ENCODE measurements at places on chromosomes 7 and 10. TPM values are rescaled to one million over a fixed set of nuclear protein-coding genes. Genes with fewer than 3 reads are reported as not detected.

GRCh38 chr7:103065667-103066066 lies 8.9 kb downstream of the FBXL13 start:
- peak; percentile 64 for DNase-seq

GRCh38 chr10:86265236-86265894 lies 101.2 kb downstream of the GRID1 start:
- peak; percentile 31 for DNase-seq

GRCh38 chr10:103105462-103105861 lies 87.6 kb downstream of the NT5C2 start:
- DNase-seq: no peak

DNA sequence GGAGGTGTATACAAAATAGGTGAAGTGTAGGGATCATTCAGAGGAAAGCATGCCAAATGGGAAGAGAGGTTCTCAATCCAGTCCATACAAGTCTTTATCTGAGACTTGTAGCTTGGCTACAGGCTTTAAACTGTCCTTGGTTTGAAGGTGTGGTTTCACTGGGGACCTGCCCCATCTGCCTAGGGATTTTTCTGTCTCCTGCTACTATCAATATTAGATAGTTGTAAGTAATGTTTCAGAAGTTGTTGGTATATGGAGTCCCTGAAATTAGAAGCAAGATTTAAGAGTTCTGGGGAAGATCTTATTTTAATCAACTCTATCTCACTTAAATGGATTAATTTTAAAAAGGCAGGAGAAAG lies 100.9 kb downstream of the ANKRD7 start:
- no peak for DNase-seq

- DNase-seq: peak; percentile 26
These were observed 17.1 kb upstream of the ZNF488 start for GRCh38 chr10:47401210-47401609.

- no peak for DNase-seq
These were observed 50.3 kb upstream of the RSU1 start for GRCh38 chr10:16867556-16867955.

GRCh38 chr10:69217119-69217754 lies 2.9 kb upstream of the HKDC1 start:
- no peak for DNase-seq

DNA sequence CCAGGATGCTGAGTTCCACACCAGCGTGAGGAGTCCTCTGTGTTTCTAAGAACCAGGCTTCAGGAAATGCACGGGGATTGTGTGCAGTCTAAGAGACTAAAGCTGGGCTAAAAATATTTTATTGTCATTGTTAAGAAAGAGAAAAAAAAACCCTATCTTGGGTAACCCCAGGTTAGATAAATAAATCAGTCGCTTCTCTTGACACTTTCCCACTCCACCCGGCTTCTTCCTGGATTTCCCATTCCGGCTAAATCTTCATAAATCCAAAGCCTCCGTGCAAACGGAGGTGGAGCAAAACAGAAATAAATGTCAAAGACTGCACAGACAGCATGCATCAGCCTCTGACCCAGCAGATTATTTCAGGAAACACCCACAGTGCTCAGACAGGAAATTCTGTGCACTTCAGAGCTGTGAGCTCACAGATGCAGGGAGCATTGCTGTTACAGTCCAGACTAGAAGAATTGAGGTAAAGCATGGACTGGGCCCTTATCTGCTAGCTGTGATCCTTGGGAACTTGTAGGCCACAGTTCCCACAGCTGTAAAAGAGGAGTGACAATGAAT lies 44.8 kb upstream of the GRID1 start:
- peak; percentile 69 for DNase-seq

DNA sequence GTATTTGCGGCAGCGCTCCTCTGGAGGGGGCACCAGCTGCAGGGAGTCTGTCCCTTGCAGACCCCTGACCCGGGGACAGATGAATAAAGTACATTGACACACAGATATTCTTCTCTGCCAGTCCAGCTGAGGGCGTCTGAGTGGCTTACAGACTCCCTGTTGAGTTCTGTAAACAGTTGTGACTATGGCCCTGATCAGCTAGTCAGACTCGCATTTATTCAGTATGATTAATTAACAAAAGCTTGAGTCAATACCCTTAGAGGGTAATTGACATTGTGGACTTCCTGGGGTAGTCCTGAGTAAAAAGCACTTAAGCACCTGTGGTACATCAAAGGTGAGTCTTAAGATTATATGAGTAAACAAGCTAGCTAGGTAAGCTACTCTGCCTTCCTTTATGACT lies 21.0 kb downstream of the ANKRD30A start:
- DNase-seq: no peak

DNA sequence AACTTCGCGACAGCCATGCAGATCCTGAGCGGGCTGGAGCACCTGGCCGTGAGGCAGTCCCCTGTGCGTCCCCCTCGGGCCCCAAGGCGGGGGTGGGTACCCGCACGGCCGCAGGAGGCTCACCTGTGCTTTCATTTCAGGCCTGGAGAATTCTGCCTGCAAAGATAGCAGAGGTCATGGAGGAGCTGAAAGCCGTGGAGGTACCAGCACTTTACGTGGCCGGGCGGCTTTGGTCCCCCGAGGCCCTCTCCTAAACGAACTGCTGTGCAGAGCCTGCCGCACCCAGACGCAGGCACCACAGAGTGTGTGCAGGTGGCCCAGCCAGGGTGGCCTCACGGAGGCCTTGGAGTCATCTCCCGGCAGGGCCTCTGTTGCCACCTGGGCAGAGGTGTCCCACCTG lies 11.1 kb upstream of the UTF1 start:
- DNase-seq: no peak

DNA sequence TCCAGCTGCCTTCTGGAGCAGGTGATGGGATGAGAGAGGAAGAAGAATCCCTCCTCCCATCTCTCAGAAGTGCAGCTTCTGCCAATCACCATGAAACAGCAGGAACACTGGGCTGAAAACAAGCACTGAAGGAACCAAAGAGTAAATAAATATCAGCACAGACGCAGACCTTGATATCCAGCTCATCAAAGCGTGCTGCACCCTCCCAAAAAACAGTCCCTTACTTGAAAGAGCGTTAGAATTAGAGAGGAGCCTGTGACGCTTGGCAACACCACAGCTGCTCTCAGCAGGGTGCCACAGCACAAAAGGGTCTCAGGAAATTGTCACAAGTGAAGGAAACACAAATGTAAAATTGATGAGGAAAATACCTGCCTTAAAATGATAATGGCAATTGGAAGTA lies 39.5 kb downstream of the KLF6 start:
- peak; percentile 21 for DNase-seq

- DNase-seq: no peak
These were observed 84.9 kb upstream of the PRR15 start for GRCh38 chr7:29478687-29479240.

- DNase-seq: no peak
These were observed 468.7 kb downstream of the RPS24 start for GRCh38 chr10:78502210-78502936.

GRCh38 chr7:19118636-19119371 lies 1.4 kb upstream of the TWIST1 start:
- no peak for DNase-seq

DNA sequence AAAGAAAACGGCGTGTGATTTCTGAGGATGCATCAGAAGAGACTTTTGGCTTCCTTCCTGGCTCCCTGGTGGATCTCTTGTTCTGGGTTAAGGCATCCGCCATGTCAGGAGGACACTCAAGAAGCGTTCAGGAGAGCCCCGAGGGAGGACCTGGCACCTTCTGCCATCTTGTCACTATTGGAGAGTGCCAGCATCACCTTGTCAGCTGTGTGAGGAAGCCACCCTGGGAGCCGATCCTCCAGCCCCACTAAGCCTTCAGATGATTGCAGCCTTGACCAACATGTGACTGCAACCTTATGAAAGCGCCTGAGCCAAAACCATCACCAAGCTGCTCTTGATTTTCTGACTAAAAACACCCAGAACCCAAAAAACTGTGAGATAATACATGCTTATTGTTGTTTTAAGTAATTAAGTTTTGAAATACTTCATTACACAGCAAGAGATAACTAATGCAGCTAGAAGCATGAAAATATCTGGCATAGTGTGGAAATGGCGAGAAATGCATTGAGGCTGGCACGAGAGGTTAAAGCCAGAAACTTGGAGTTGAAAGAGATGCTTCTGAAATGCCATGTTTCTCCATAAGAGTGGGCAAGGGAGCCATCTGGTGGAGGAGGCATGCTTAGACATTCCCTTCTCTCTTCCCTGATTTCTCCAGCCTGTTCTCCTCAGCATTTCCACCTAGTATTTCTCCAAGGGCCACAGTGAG lies 5.4 kb upstream of the ZFYVE27 start:
- peak; percentile 63 for DNase-seq

DNA sequence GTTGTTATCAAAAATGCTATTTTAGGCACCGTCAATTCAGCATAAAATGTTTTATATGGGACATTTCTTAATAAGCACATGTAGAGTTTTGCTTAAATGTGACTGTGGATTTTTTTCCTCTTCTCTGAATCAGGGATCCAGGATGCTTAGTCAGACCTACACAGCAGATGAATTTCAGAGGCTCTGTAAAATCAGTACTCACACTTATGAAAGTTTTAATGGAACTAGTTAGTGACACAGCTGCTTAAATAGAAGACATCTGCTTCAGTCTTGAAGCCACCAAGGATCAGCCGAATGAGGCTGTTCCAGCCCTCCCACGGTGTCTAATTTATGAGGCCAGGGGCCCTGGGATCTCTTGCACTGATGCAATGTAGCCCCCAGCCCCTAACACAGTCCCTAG lies 136.0 kb downstream of the MYOF start:
- no peak for DNase-seq

- no peak for DNase-seq
These were observed 43.0 kb upstream of the NPS start for GRCh38 chr10:127506094-127506493.

GRCh38 chr10:14396411-14397048 lies 65.8 kb upstream of the FRMD4A start:
- no peak for DNase-seq

- DNase-seq: no peak
These were observed 1156.3 kb downstream of the SORCS3 start for GRCh38 chr10:105797234-105797890.

DNA sequence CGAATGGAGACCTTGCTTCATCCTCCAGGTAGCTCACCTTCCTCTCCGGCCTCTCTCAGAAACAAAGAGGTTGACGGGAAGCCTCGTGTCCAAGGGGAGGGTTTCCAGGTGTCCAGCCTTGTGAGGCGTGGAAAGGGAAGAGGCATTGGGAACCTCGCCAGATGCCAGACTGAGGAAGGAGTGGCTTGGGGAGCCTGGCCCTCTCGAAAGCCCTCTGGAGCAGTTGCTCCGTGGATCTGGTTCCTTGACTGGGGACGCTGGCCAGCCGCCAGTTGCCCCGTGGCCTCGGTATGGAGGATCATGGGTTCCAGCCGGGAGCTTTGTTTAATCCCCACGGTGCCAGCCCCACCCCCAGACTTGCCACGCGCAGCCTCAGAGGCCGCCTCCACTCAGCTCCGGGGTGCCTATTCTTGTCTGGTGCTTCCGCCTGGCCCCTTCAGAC lies 30.3 kb upstream of the SUN1 start:
- DNase-seq: no peak

DNA sequence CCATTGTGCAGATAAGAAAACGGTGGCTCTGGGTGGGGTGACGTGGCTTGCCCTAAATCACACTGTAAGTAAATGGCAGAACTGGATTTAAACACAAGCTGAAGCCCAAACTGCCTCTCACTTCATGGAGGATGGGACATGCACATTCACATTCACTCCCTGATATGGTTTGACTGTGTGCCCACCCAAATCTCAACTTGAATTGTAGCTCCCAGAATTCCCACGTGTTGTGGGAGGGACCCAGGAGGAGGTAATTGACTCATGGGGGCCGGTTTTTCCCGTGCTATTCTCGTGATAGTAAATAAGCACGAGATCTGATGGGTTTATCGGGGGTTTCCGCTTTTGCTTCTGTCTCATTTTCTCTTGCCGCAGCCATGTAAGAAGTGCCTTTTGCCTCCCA lies 32.4 kb downstream of the CHST15 start:
- DNase-seq: no peak

DNA sequence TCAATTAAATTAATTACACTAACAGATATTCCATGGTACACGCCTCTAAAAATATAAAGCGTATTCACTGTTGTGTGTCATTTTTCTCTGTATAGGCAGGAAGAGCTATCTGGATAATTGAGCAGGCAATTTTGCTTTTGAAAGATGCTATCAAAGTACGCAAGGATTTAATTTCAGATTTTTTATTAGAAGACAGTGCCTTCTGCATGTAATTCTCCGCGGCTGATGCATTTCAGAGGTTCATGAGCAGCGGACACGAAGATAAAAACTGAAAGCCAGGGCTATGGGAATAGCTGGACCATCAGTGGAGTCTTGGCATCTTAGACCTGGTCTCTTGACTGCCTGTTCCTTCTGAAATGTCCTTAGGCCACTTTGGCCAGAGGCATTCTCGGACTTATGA lies 35.7 kb upstream of the SDK1 start:
- no peak for DNase-seq

GRCh38 chr10:118841881-118842605 lies 87.3 kb upstream of the CACUL1 start:
- DNase-seq: no peak

DNA sequence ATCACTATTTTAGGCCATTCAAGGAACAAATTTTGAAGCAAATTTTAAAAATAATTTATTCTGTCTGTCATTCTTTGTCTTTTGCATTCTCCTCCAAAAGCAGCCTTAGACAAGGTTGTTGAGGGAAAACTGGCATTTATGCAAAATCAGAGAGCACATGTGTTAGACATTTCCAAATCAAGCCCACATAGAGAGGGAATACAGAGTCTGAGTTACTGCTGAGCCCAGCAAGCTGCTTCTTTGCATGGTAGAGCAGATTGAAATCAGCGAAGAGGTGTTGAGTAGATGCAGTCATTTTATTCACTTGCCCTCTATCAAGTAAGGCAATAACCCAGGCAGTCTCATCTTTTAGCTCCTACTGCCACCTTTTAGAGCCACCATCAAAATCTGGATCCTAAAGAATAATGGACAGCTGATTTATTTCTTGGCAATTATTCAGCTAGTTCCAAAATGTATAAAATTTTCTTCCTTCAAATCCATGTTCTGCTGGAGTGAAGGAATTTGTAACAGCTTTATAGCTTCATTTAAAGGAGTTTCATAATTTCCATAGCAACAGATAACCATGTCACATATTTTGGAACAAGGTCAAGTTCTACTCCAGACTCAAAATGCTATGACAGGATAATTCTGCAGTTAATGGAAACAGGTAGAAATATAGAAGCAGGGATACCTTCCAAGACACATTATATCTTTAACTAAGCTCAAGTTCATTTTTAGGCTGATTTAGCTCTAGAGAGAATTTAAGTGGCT lies 7.3 kb upstream of the PCDH15 start:
- no peak for DNase-seq

MMD2 gene
- total RNA-seq: not detected

DMBT1 gene
- not detected for total RNA-seq

CLRN3 gene
- total RNA-seq: not detected

OPN4 gene
- not detected for total RNA-seq

HOGA1 gene
- total RNA-seq: not detected

LYZL1 gene
- not detected for total RNA-seq

HTR5A gene
- not detected for total RNA-seq

GALNT17 gene
- total RNA-seq: not detected

SFTPA1 gene
- total RNA-seq: not detected

CCDC172 gene
- not detected for total RNA-seq

ADRB1 gene
- 2.8 TPM for total RNA-seq

PNLIPRP3 gene
- not detected for total RNA-seq

RBP4 gene
- not detected for total RNA-seq

TMEM139 gene
- total RNA-seq: 0.41 TPM

COL17A1 gene
- not detected for total RNA-seq

SPAM1 gene
- total RNA-seq: not detected
